ENCODE measurements at places on chromosomes 4 and X.
A peak's percentile ranks its signal among the peaks of the same experiment; 100 is the strongest.

- no peak for DNase-seq
Observed at GRCh38 chrX:9859711-9860555, 73.7 kb downstream of the SHROOM2 start.

DNA sequence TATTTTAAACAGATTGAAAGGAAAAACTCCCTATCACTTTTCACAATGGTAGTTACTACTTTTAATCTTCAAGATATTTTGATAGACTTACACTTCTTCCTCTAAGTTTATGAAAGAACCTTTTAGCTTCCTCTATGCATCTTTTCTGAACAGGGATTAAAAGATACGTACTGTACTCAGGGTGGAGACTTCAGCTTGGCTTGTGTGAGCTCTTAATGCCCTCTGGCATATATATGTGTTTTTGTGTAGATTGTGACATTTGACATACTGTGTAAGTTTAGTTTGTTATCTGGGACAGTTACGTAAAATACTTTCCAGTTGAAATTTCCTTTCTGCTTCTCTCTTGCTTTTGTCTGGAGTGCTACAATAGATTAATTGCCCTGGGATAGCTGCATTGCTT is 109.3 kb upstream of the NUDT6 start:
- no peak for DNase-seq

DNA sequence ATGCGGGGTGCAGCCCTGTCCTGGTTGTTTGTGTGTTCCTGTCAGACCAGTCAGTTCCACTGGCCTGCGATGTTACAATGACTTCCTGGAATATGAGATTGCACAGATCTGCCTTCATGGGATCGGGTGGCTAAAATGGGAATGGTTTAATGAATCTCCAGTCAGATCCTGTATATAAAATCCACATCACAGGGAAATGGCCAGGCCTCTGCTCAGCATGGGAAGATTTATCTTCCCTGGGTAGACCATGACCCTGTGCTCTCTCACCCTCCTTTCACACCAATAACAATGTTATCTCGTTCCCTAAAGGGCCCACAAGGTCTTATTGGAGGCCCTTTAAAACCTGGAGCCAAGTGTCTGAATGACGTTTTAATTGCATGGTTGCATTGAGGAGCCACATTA is 307.4 kb downstream of the RAB28 start:
- no peak for DNase-seq

DNA sequence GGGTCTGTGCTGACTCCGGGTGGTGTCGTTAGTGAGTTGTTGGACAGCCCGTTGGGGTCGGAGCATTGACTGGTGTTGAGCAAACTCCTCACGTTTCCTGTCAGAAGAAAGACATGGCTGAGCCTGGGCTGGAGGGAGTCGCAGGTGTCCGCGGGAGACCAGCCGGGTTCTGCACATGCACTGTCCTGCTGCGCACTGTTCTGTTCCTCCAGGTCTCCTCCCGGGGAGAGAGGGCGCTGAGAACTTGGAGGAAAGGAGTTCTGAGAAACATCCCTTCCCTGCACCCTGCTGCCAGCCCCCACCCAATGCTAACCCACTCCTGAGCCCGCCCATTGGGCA is 1.1 kb downstream of the ZNF141 start:
- DNase-seq, result no peak

DNA sequence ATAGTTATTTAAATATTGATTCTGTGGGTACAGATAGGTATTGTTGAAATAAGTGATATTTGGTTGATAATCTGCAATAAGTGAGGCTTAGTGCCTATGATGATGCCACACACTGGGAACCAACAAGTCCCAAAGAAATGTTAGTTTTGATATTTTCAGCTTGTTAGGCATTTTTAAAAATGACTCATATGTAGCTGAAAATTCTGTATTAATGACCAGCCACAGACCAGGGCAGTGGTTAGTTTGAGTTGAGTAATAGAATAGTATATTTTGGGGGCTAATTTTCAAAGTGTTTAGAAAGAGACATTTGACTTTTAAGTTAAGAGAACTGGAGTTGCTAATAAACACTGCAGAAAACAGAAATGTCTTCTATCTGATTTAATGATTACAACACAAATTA is 9.4 kb downstream of the INTU start:
- no peak for DNase-seq

GRCh38 chr4:71195924-71196323 is 142.9 kb upstream of the SLC4A4 start:
- no peak for DNase-seq

DNA sequence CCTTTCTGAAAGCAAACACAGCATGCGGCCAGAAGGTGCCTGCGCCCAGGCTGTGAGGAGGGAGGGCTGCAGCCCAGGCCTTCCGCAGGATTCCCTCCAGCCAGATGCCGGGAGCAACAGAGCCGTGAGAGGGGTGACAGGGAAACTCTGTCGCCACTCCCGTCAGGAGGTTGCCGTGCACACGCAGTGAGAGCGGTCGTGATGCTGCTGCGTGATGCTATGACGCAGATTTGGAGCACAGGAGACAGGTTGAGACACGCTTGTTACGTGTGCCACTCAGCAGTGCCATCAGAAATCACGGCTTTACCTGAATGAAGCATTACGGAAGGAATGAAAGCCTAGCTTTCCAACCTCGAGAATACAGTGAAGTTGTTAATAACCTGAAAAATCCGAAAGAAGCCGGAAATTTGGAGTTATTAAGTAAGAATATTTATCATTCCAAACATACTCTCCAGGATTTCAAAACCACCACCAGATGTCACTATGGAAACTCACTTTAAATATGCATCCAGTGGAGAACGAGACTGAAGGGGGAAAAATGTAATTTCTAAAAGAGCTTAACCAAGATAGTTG is 54.4 kb downstream of the FAT1 start:
- DNase-seq, result no peak

DNA sequence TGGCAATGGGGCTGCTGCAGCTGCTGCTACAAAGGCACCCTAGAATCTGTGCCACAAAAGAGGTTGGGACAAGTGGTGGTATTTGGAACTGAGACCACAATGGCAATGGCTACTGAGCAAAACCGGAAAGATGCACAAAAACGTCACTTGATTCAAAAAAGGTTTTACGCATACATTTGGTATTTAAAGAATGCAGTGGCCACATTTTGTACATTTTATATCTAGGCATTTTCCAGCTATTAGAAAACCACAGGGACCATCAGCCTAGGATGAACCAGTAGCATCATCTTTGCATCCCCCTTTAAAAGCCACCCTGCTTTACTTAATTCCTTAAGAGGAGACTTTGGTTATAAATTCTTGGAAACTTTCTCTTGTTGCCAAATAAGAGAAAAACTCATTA is 104.8 kb upstream of the CXCL13 start:
- no peak for DNase-seq

DNA sequence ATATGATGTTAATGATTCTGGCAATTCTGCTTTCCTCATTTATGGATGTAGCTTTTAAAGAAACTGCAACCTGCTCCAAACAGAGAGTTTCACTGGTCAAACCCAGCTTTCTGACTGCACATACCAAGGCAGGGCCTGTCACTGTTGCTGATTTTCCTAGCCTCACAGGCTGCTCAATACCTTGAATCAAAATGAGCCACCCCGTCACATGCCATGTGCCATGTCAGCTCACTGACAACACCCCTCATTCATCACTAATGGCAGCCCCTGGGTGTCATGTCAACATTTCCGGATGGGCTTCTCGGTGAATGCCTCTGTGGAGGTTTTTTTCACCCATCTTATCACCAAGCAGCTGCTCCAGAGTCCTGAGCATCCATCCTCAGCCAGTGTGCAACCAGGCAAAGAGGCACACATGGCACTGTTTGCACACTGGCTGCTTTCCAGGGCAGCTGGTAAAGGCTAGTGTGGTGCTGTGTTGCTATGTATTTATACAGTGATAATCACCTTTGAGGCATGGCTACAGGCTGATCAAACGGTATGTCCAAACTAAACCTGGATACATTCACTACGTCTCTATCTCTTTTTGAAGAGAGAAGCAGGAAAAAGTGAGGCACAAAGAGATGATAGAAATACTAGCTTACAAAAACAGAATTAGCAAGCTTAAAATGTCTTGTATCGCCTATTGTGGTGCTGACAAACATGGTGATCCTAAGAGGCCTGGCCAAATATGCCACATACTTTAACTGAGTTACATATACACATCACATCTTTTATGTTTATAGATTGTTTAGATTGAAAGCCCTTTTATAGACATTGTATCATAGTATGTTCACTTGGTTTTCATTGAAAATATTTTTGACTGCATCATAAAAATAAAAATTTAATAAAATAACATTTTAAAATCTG is 94.6 kb upstream of the INPP4B start:
- DNase-seq, result peak; percentile 11

DNA sequence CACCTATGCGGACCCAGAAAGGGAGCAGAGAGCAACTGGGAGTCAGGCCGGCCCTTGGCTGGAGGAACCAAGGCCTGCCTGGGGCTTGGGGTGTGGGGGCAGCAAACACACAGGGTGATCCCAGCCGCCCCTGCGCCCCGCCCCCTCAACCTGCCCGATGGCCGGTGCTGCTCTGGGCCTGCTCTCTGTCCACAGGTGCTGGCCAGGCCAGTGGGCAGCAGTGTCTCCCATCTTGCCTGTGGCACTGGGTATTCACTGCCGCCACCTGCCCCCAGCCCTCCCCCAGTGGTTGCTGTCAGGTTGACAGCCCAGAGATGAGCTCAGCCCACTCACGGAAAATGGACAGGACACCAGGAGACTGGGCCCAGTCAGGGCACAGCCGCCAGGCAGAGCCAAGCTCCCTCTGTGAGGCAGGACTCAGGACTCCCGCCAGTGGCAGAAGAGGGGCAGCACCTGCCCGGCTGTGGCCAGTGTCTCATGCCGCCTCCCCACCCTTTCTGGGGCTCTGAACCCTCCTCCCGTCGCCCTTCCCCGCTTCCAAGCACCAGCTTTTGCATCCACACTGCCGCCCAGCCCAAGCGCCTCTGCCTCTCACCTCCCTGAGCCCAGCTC is 4.7 kb downstream of the NKX1-1 start:
- no peak for DNase-seq

DNA sequence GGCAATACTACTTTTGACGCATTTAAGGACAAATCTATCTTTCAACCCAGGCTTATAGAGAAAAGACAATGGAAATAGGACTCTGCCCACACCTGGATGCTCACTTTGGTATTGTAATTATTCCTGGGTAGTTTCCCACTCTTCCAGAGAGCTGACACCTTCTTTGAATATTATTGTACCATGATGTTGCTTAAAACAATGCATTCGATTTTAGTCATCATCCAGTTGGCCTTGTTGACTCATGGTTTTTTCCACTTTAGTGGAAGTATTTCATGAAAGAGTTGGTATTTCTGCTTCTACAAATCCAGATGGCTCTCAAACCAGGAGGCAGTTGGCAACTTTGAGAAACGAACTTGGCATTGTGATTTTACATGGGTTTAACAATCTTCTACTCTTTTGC is 124.2 kb downstream of the ENOX2 start:
- DNase-seq, result no peak

GRCh38 chr4:38390969-38391545 is 272.9 kb upstream of the KLF3 start:
- no peak for DNase-seq

DNA sequence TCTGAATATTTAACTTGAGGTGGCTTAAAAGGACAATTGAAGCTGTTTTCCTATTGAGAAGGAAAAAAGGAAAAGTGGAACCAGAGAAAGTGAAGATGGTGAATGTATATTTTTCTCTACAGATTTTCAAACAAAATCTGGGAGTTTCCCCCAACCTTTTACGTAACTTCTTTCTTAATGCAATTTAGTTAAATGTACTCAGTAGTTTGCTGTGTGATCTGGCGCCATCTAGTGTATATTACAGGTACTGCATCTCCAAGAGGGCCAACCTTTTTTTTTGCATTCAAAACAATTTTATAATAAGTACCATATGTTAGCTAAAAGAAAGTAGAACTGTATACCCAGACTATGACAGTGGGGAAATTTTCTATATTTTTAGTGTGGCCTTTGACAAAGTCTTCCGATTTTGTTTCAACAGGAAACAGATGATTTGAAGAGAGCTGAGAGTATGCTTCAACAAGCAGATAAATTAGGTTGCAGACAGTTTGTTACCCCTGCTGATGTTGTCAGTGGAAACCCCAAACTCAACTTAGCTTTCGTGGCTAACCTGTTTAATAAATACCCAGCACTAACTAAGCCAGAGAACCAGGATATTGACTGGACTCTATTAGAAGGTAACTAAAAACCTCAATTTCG is 82.0 kb downstream of the PLS3 start:
- DNase-seq, result no peak

- no peak for DNase-seq
Observed at GRCh38 chrX:112527903-112528302, 151.8 kb downstream of the LHFPL1 start.

GRCh38 chr4:124427095-124427767 is 285.3 kb downstream of the ANKRD50 start:
- no peak for DNase-seq

DNA sequence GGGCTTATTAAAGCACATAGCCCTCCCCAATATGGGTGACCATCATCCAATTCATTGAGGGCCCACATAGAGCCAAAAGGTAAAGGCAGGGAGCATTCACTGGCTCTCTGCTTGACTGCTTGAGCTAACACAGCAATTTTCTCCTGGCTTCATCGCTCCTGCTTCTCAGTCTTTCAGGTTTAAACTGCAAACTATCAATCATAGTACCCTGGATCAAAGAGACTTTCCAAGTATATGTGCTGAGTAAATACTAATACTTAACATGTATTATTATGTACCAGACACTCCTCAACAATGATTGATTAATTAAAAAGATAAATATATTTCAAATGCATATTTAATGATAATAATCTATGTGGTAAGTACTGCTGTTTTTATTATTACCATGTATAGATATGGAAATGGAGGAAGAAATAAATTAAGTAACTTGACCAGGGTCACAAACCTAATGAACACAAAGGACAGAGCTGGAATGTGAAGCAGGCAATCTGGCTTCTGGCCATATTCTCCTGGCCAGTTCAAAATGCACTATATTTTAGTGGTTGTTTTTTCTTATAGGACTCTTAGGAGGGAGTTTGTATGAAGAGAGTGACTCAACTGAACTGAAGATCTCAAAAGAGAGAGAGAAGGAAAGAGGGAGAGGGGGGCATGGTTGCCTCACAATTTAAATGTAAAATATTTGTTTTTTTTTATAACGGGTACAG is 1197.3 kb downstream of the TECRL start:
- no peak for DNase-seq

DNA sequence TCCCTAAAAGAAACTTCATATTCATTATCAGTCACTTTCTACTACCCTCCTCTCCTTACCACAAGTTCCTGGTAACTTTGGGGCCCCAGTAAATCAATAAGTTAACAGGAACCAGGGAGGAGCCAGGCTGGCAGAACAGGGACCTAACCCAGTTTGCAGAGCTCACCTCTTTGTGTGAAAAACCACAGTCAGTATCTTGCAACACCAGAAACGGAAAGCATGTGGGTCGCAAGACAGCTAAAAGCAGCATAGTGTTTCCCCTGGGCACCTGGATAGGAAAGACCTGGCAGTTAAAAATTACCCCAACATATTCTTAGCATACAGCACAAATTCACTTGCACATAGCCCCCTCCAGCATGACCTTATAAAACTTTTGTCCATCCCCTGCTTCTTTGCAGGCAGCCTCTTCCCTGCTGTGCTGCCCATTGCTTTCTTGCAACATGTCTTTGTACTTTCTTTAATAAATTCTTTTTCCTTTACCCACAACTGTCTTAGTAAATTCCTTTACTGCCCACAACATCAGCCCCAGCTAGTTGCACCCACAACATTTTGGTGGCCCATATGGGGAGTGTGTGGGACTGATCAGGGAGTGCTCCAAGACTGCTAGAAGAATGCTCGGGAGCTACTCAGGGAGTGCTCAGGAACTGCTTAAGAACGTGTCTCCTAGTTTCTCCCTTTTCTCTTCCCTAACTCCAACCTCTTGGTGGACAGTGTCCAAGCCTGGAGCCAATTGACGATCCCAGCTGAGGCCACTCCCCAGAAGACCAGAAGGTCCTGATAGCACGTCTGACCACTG is 83.4 kb downstream of the MSN start:
- DNase-seq, result no peak

- no peak for DNase-seq
Observed at GRCh38 chr4:6840062-6840976, 57.8 kb downstream of the KIAA0232 start.

Measured in NCI-H1930 (cell line).